ENCODE measurements at places on chromosomes 2 and 18. TPM values are rescaled to one million over a fixed set of nuclear protein-coding genes. Genes with fewer than 3 reads are reported as not detected.

CCBE1 gene
- polyA plus RNA-seq = 32.8 TPM

GRCh38 chr2:223494942-223495341 lies 107.2 kb downstream of the SCG2 start:
- DNase-seq = no peak

- DNase-seq = no peak
Observed at GRCh38 chr2:178397002-178397605, 53.9 kb downstream of the PRKRA start.

- DNase-seq = no peak
Observed at GRCh38 chr2:24363301-24363700, 3.0 kb upstream of the ITSN2 start.

- DNase-seq = no peak
Observed at GRCh38 chr2:156118753-156119416, 213.6 kb downstream of the NR4A2 start.

GRCh38 chr2:10022966-10023662 lies 20.2 kb upstream of the KLF11 start:
- no peak for DNase-seq

NOL4 gene
- polyA plus RNA-seq = 3.3 TPM

GAD1 gene
- 0.86 TPM for polyA plus RNA-seq

DNA sequence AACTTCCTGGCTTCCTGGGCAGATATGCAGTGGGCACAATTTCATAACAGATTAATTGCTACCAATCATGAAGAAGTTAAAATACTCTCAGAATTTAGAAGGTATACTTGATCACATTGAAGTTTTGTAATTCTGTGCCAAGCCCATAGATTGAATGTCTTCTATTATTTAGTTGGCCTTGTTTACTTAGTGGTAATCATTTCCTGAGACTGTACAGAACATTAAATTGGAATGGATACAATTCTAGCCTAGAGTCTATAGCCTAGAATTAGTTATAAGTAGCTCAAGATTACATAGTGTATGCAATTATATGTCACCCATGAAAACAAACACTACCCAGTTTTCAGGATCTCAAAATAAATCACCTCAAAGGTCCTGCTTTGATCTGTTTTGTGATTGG lies 615.8 kb downstream of the XIRP2 start:
- no peak for DNase-seq

TUBA4B gene
- polyA plus RNA-seq = 0.93 TPM

REG1B gene
- not detected for polyA plus RNA-seq

DNA sequence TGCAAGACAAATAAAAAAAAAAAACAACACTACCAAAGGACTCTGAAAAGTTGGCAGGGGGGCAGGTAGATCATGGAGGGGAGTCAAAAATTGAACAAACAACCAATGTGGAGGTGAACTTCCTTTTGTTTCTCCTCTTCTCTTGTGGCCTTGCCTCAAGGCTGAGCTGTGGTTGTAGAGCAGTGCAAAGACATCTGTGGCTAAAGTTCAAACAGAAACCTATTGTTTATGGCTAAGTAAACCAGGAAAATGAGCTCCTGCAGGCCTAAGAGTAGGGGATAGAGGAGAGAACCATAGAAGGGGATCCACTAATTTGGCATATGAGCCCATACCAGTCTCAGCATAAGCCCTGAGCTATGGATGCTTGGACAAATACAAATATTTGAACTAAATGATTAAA lies 40.2 kb upstream of the EGR4 start:
- DNase-seq = no peak

DNA sequence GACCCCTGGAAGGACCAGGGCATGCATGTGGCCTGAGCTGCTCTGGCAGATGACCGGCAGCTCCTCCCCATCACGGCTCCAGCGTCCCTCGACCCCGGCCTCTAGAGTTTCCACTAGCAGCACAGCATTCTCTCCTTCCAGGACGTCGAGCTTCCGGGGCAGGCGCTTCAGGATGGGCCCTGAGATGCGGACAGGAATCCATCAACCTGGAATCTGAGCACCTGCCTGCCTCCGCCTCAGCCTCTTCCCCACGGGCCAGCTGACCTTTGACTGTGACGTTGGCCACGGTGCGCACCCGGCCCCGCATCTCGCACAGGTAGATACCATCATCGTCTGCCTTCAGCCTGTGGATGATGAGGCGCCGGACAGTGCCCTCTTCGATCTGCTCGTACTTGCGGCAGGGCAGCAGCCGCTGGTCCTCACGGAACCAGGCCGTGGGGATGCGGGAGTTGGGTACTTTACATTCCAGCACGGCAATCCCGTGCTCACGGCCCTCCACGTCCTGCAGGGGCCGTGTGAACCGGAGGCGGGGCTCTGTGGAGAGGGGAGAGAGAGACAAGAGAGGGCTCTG lies 3.5 kb downstream of the OBSL1 start:
- DNase-seq = no peak

GRCh38 chr2:128198656-128199055 lies 107.7 kb downstream of the UGGT1 start:
- no peak for DNase-seq

- DNase-seq = no peak
Observed at GRCh38 chr2:123495241-123495640, 529.8 kb upstream of the CNTNAP5 start.

- DNase-seq = no peak
Observed at GRCh38 chr2:109442715-109443319, 170.9 kb downstream of the SEPTIN10 start.

OBSL1 gene
- 149 TPM for polyA plus RNA-seq

FAM124B gene
- 2.3 TPM for polyA plus RNA-seq

ADRA2B gene
- polyA plus RNA-seq = 4.5 TPM

SH3BP4 gene
- polyA plus RNA-seq = 37.9 TPM

DNA sequence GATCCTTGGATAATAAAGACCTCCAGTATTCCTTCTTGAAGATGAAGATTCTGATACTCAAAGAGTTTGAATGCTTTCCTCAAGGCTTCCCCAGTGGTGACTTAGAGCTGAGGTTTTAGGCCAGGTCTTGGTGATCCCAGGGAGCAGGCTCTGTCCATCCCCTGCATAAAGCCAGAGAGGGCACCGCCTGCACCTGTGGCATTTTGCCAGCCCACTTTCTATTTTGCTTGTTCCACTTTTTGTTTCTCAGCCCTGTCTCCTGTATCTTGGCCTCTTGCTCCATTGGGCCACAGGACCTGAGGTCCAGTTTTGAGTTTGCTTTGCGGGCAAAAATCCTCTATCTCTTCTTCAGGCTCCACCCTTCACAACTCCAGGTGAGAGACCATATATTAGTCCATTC lies 6.7 kb upstream of the SCYGR1 start:
- DNase-seq = no peak

GRCh38 chr2:236685979-236686520 lies 116.4 kb downstream of the ACKR3 start:
- DNase-seq = no peak

CMPK2 gene
- 3.5 TPM for polyA plus RNA-seq

DNA sequence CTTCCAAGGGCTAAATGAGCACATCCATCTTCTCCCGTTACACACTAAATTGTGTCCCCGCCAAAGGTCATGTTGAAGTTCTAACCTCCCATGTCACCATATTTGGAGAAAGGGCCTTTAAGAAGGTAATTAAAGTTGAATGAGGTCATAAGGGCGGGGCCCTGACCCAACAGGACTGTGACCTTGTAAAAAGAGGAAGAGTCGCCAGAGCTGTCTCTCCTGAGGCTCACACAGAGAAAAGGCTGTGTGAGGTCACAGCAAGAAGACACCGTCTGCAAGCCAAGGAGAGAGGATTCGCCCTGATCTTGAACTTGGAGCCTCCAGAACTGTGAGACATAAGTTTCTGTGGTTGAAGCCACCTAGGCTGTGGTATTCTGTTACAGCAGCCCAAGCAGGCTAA lies 24.1 kb downstream of the TRABD2A start:
- no peak for DNase-seq

- DNase-seq = no peak
Observed at GRCh38 chr2:65483763-65484162, 51.4 kb upstream of the SPRED2 start.

- no peak for DNase-seq
Observed at GRCh38 chr18:64273724-64274123, 124.8 kb upstream of the LINC00305 start.

HOXD8 gene
- polyA plus RNA-seq = 169 TPM

TEKT4 gene
- polyA plus RNA-seq = 0.06 TPM

- DNase-seq = no peak
Observed at GRCh38 chr2:43224131-43224570, 2.3 kb downstream of the ZFP36L2 start.

CPO gene
- 1.7 TPM for polyA plus RNA-seq
